Activated T-helper 2 cell treated with anti-CD3 and anti-CD28 coated beads, Interferon-gamma antibody, Interleukin-2, Interleukin-4, amounts not matched to agents 10 μg/mL and 5 μg/mL and 100 μg/mL, durations not matched to agents 14 hours and 24 hours and 36 hours (primary cell): ENCODE measurements at places on chromosomes 3 and 15. TPM values are rescaled to one million over a fixed set of nuclear protein-coding genes. Genes with fewer than 3 reads are reported as not detected.

Gene EXD1
- not detected in 2 replicates for total RNA-seq

Gene CCR4
- total RNA-seq: 237 and 241 TPM in 2 replicates

Gene PCOLCE2
- not detected in 2 replicates for total RNA-seq

Gene GPR176
- 0.34 and 0.53 TPM in 2 replicates for total RNA-seq

Gene TM4SF4
- total RNA-seq: not detected in 2 replicates

Gene FEZF2
- total RNA-seq: not detected in 2 replicates

Gene PRTG
- total RNA-seq: 0.66 and 0.83 TPM in 2 replicates

Gene TGM4
- not detected in 2 replicates for total RNA-seq

Gene TGFBR2
- 19.5 and 19.8 TPM in 2 replicates for total RNA-seq

Gene P2RY12
- not detected in 2 replicates for total RNA-seq

Gene CYP1A1
- 0.37 and 0.48 TPM in 2 replicates for total RNA-seq

Gene MKRN3
- total RNA-seq: 1.0 and 1.9 TPM in 2 replicates

Gene ZNF621
- total RNA-seq: 21.4 and 23.9 TPM in 2 replicates

Gene PLSCR2
- not detected in 2 replicates for total RNA-seq

Gene ZBTB47
- 0.16 and 0.44 TPM in 2 replicates for total RNA-seq

Gene BDH1
- 140 and 146 TPM in 2 replicates for total RNA-seq

Gene LDHAL6B
- total RNA-seq: not detected in 2 replicates

Gene CAMP
- not detected in 2 replicates for total RNA-seq

Gene OR5K2
- total RNA-seq: not detected in 2 replicates

Gene SLC22A13
- 0.51 and 0.78 TPM in 2 replicates for total RNA-seq

Gene SNUPN
- 32.7 and 40.9 TPM in 2 replicates for total RNA-seq

Gene ITIH4
- total RNA-seq: 3.6 and 4.8 TPM in 2 replicates
